ENCODE measurements at places on chromosomes 6 and 20.

GRCh38 chr20:52552181-52552872 lies 360.7 kb upstream of the ZFP64 start:
- no peak for DNase-seq

DNA sequence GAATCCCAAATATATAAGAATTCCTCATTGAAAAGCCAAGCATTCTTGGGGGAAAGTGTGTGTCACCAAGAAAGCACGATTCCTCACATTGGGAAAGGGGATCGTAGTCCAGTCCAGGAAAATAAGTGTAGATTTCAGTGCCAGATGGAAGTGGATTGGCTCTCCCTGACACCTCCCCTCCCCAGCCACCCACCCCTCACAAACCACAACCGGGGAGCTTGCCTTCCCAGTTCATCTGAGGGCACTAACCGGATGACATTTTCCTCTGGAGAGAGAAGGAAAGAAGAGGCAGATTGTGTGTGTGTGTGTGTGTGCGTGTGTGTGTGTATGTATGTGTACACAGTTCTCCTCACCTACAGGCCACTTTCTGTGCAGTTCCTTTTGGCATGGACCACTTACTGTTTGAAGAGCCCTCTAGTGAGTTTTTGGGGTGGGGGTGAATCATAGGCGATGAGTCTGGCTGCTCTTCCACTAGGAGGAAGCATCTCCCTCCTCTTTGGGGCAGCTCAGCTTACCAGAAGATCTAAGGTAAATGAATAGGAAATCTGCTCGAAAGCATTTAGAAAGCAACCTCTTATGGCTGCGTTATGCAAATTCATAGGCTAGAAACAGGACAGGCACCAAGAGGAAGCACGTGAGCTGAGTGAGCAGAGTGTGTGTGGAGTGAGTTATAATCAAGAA lies 20.8 kb downstream of the DAAM2 start:
- DNase-seq, result no peak

GRCh38 chr6:116446399-116446798 lies 14.8 kb upstream of the CALHM6 start:
- no peak for DNase-seq

GRCh38 chr20:12902992-12903391 lies 105.8 kb upstream of the SPTLC3 start:
- DNase-seq, result no peak

- no peak for DNase-seq
Measured at GRCh38 chr6:168577496-168577895, 136.5 kb downstream of the SMOC2 start.

- no peak for DNase-seq
Measured at GRCh38 chr6:49497304-49497703, 2.4 kb upstream of the GLYATL3 start.

DNA sequence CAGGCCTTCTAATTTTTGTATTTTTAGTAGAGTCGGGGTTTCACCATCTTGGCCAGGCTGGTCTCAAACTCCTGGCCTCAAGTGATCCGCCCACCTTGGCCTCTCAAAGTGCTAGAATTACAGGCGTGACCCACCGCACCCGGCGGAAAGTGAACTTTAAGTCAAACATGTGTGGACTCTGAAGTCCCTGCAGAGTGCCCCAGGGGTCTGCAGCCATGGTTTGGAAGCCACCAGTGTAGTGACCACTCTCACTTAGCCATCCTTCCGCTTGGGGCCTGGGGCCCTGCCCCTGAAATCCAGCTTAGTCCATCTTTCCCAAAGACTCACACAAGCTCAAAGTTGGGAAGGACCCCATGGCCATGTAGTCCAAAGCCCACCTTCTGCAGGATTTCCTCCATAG lies 164.5 kb downstream of the GRM4 start:
- DNase-seq, result no peak

GRCh38 chr20:37940858-37941257 lies 37.9 kb downstream of the VSTM2L start:
- no peak for DNase-seq

GRCh38 chr20:14957402-14957801 lies 620.0 kb upstream of the FLRT3 start:
- DNase-seq, result no peak

DNA sequence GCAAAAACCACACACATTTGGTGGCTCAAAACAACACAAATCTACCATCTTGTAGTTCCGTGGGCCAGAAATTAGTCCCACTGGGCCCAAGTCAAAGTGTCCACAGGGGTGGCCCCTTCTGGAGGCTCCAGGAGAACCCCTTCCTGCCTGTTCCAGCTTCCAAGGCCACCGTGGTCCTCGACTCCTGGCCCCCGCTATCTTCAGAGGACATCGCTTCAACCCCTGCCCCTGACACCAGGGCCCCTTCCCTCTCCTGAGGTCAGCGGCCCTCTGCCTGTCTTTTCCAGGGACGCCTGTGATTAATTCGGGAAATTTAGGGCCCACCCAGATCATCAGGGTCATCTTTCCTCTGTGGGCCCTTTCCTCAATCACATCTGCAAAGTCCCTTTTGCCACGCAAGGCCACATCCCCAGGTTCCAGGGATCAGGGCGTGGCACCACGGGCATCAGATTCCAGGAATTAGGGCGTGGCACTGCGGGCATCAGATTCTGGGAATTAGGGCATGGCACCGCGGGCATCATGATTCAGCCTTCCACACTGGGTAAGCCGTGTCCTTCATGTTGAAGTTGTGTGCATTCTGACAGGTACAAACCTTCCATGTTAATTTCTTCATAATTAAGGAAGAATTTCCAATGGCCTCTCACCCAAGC lies 59.9 kb upstream of the SMOC2 start:
- DNase-seq, result no peak
